ENCODE measurements at places on chromosomes 3 and 15.

GRCh38 chr3:16487511-16488175, 25.9 kb downstream of the RFTN1 start:
- no peak overlapping the region for H3K27ac ChIP-seq
- no peak overlapping the region for H3K4me3 ChIP-seq
- peaks cover 41% of the 10 kb centered on the region for H3K36me3 ChIP-seq
- H3K27me3 ChIP-seq: no peaks in the 10 kb centered on the region

GRCh38 chr3:102106416-102107097, 257.2 kb downstream of the NFKBIZ start:
- no peak for DNase-seq
- H3K27me3 ChIP-seq: no peaks in the 10 kb centered on the region
- peaks cover 8% of the 10 kb centered on the region for H3K4me1 ChIP-seq
- no peaks in the 10 kb centered on the region for H3K36me3 ChIP-seq
- no peak overlapping the region for H3K4me3 ChIP-seq

DNA sequence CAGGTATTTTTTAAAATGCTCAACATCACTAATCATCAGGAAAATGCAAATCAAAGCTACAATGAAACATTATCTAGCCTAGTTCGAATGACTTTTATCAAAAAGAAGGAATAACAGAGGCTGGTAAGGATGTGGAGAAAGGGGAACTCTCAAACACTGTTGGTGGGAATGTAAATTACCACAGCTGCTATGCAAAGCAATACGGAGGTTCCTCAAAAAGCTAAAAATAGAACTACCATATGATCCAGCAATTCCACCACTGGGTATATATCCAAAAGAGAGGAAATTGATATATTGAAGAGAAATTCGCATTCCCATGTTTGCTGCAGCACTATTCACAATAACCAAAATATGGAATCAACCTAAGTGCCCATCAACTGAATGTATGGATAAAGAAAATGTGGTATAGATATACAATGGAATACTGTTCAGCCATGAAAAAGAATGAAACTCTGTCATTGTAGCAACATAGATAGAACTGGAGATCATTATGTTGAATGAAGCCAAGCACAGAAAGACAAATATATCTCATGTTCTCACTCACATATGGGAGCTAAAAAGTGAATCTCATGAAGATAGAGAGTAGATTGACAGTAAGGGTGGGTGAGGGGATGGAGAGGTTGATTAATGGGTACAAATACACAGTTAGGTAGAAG, 19.7 kb upstream of the CLN6 start:
- H3K27ac ChIP-seq: no peak overlapping the region
- DNase-seq: peak; percentile 17
- no peak overlapping the region for H3K4me3 ChIP-seq
- H3K36me3 ChIP-seq: no peaks in the 10 kb centered on the region
- no peaks in the 10 kb centered on the region for H3K27me3 ChIP-seq

DNA sequence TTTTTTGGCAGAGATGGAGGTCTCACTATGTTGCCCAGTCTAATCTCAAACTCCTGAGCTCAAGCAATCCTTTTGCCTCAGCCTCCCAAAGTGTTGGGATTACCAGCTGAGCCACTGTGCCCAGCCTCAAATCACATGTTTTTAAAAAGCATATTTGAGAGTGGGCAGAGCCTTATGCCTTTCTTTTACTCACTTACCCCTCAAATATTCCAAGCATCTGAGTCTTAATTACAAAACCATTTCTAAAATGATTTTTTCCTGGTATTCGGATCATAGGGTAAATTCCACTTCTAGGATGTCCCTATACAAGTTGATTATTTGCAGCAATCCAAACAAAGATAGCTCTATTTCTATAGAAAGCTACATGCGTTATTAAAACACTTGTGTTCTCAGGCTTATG, 106.1 kb downstream of the RFTN1 start:
- H3K36me3 ChIP-seq: peaks cover 37% of the 10 kb centered on the region
- no peak overlapping the region for H3K27ac ChIP-seq
- peaks cover 6% of the 10 kb centered on the region for H3K4me1 ChIP-seq

GRCh38 chr3:77460326-77460725, 420.4 kb downstream of the ROBO2 start:
- no peak overlapping the region for H3K4me3 ChIP-seq
- DNase-seq: no peak
- no peaks in the 10 kb centered on the region for H3K4me1 ChIP-seq
- H3K27ac ChIP-seq: no peak overlapping the region

DNA sequence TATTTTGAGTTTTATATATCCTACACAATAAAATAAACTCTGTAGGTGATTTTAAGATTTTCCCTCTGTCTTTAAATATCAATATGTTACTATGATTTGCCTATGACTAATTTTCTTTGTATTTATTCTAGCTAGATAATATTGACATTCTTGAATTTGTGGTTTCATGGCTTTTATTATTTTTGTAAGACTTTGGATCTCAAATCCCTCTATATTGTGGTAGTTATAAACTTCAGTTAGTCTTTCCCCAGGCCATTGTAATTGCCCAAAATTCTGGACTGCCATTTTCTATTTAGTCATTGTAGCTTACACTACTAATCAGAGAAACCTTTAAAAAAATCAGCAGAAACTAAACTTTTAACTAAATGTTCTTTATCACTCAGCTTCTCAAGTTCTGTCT, 1559.3 kb upstream of the GBE1 start:
- H3K27me3 ChIP-seq: no peaks in the 10 kb centered on the region
- H3K4me1 ChIP-seq: no peaks in the 10 kb centered on the region
- no peak overlapping the region for H3K4me3 ChIP-seq
- DNase-seq: no peak
- H3K36me3 ChIP-seq: no peaks in the 10 kb centered on the region
- no peak overlapping the region for H3K27ac ChIP-seq

- no peaks in the 10 kb centered on the region for H3K36me3 ChIP-seq
- DNase-seq: no peak
- H3K4me1 ChIP-seq: peaks cover 3% of the 10 kb centered on the region
- H3K4me3 ChIP-seq: no peak overlapping the region
- H3K27ac ChIP-seq: no peak overlapping the region
Measured at GRCh38 chr3:44130249-44130648, 111.4 kb upstream of the TOPAZ1 start.

DNA sequence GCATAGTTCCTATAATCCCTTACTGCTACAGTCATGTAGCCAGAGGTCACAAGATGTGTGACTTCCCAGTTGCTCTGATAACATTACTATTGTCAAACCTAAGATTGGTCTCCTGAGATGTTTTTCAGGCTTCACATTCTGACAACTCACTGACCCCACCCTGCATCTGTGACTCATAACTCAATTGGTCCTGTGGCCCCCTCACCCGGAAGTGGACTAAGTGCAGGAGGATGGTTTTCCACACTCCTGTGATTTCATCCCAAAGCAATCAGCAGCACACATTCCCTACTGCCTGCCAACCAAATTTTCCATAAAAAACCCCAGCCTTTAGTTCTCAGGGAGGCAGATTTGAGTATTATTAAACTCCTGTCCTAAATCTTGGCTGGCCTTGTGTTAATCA, 564.9 kb upstream of the ZNF385D start:
- no peaks in the 10 kb centered on the region for H3K36me3 ChIP-seq
- H3K27ac ChIP-seq: no peak overlapping the region
- no peaks in the 10 kb centered on the region for H3K4me1 ChIP-seq

DNA sequence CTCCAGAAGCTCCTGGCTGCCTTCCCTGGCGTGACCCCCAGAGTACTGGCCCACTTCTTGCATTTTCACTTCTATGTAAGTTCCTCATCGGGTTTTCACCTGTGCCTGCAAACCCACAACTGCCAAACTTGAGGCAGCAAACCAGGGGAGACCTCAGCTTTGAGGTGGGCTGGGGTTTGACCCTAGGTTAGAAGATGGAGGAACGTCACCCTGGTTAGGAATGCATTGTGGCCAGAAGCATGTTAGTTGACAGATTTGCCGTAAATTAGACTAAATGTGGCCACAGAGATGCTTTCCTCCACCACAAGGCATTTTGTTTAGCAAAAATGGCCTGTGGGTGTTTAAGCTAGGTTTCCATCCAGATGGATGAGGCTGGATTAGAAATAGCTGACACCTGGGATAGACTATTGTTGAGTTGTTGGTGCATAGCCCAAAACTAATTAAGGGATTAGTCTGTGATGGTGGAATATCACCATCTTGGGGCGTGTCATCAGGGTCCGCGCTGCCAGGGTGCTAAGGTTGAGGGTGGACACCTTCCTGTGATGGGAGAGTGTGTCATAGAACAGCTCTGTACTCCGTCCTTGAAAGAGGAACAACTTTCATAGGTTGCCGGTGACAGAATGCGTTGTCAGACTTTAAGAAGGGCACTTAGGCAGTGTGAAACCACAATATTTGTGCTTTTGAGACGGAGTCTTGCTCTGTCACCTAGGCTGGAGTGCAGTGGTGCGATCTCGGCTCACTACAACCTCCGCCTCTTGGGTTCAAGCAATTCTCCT, 3.6 kb downstream of the NISCH start:
- peaks cover 34% of the 10 kb centered on the region for H3K4me1 ChIP-seq
- H3K36me3 ChIP-seq: peaks cover 30% of the 10 kb centered on the region
- H3K27ac ChIP-seq: no peak overlapping the region
- no peak for DNase-seq

DNA sequence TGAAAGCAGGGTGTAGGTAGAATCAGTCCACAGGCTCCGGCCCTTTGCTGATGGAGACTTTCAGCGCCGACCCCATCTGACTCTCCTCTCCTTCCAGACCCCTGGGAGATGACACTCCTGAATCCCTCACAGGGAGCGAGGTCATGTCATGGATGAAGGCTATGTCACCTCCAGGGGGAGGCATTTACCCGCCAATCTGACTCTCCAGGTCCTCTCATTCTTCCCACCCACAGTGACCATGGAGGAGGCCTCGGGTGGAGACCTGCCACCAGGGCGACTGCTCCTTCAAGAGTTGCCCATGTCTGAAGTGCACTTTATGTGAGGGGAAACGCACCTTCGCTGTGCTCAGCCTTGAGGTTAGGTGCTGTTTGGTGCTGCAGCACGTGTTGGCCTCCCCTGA, 112.7 kb downstream of the KLF13 start:
- H3K27ac ChIP-seq: no peak overlapping the region
- H3K27me3 ChIP-seq: no peaks in the 10 kb centered on the region
- no peaks in the 10 kb centered on the region for H3K36me3 ChIP-seq
- no peak overlapping the region for H3K4me3 ChIP-seq
- no peak for DNase-seq

- H3K27me3 ChIP-seq: no peaks in the 10 kb centered on the region
- H3K4me3 ChIP-seq: no peak overlapping the region
- H3K36me3 ChIP-seq: no peaks in the 10 kb centered on the region
- no peak overlapping the region for H3K27ac ChIP-seq
- no peaks in the 10 kb centered on the region for H3K4me1 ChIP-seq
Measured at GRCh38 chr3:53806182-53807116, 39.8 kb downstream of the CHDH start.

DNA sequence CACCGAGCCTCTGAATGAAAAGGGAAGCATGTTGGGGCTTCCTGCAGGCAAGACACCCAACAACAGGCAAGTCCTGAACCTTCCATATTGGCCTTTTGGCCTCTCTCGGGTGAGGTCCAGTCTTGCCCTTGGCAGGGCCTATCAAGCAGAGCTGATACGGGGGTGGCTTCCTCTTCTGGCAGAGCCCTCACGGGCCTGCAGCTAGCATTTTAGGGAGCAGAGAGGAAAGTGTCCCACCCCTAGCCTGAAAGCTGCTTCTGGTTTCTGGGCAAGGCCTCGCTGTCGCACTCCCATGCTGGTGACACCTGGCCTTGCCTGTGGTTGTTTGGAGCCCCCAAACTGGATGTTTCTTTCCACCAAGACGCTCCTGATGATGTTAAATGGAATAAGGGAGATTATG, 31.8 kb upstream of the CTSH start:
- H3K4me1 ChIP-seq: peaks cover 13% of the 10 kb centered on the region
- no peak overlapping the region for H3K4me3 ChIP-seq
- no peak overlapping the region for H3K27ac ChIP-seq
- no peaks in the 10 kb centered on the region for H3K36me3 ChIP-seq

DNA sequence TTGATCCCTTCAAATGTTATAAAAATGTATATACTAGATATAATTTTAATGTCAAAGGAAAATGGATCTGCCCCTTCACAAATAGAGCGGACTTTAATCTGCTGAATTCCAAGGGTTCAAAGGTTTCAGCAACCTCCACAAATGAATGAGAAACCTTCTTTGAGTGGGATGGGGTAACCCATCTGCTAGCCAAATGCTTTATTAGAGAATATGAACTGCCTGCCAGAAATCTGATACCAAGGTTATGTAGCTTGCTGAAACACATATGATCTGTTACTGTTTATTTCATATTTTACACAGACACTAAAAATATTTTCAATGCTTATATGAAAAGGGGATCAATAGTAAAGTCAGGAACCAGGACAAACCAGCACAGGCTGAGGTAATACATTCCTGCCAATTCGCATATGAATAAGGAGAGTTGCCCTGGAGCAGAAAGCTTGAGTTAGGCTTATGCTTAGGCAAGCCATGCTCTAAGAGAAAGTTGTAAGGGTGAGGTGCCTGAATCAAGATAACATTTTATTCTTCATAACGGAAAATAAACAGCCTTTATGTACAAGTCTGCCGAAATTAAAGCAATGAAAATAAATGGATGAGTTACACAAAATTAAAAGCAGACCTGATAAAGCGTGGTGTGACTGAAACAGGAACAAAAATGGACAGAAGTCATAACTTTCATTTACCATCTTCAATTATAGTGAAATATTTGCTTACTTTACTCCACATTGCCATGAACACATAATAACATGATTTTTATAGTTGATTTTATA, 26.5 kb downstream of the PLOD2 start:
- H3K27me3 ChIP-seq: no peaks in the 10 kb centered on the region
- H3K27ac ChIP-seq: no peak overlapping the region
- H3K4me3 ChIP-seq: no peak overlapping the region
- no peaks in the 10 kb centered on the region for H3K36me3 ChIP-seq
- H3K4me1 ChIP-seq: no peaks in the 10 kb centered on the region
- no peak for DNase-seq

DNA sequence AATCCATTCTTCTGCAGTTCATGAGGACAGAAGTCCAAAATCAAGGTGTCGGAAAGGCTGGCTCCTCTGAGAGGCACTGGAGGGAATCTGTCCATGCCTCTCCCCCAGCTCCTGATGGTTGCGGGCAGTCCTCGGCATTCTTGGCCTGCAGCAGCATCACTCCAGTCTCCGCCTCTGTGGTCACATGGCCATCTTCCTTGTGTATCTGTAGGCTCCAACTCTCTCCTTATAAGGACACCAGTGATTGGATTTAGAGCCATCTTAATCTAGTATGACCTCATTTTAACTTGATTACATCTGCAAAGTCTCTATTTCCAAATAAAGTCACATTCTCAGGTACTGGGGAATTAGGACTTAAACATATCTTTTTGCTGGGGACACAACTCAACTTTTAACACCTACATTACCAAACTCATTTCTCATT, 56.0 kb upstream of the FLNB start:
- no peaks in the 10 kb centered on the region for H3K27me3 ChIP-seq
- no peaks in the 10 kb centered on the region for H3K36me3 ChIP-seq
- H3K4me3 ChIP-seq: no peak overlapping the region
- no peak for DNase-seq
- H3K27ac ChIP-seq: no peak overlapping the region
- H3K4me1 ChIP-seq: no peaks in the 10 kb centered on the region

- no peaks in the 10 kb centered on the region for H3K4me1 ChIP-seq
- peaks cover 7% of the 10 kb centered on the region for H3K36me3 ChIP-seq
- DNase-seq: no peak
- H3K4me3 ChIP-seq: no peak overlapping the region
Measured at GRCh38 chr3:52827441-52827840, 3.0 kb downstream of the ITIH4 start.

GRCh38 chr3:149657926-149658743, at the start of gene WWTR1:
Gene WWTR1, minus strand, starts transcription at chr3:149658025. Its CDS starts 719 bp downstream, at chr3:149657306.
- DNase-seq: no peak
- no peaks in the 10 kb centered on the region for H3K36me3 ChIP-seq
- peaks cover 49% of the 10 kb centered on the region for H3K27me3 ChIP-seq
- H3K4me1 ChIP-seq: peaks cover 21% of the 10 kb centered on the region
- H3K4me3 ChIP-seq: peak within 1 kb of the TSS; percentile 69
- H3K27ac ChIP-seq: no peak within 1 kb of the TSS

All from CD4-positive, alpha-beta T cell (primary cell).